CD8-positive, alpha-beta memory T cell (primary cell): ENCODE measurements at places on chromosomes 7 and 10.

DNA sequence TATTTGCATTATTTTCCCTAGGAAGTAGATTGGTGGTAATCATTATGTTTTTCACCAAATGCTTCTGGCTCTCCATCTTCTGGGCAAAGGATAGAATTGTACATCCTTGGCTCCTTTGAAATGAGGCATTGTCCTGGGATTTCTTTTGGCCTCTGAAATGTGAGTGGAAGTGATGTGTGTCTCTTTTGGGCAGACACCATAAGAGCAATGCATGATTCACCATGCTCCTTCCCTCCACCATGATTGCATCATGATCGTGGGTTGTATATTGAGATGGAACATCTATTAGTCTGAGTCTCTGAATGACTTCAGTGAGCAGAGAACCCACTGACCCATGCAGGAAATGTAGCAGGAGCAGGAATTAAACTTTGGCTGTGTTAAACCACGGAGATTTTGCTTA, 49.2 kb downstream of the ADRA2A start:
- DNase-seq, result no peak

DNA sequence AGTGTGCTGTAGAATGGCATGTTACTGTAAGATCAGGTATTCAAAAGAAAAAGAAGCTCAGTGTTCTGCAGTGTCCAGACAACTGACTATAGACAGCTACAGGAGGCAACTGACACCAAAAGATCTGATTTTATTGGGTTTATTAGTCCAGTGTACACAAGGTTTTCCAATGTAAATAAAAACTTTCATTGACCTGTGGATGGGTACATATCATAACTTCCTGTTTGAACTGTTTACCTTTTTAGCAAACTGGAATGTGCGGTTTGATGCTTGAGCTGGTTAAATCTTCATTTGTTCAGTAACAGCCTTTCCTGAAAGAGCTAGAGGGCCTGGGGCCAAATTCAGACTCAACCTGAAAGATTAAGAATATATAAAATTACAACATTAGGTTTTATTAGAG, 172.6 kb upstream of the SP8 start:
- no peak for DNase-seq

DNA sequence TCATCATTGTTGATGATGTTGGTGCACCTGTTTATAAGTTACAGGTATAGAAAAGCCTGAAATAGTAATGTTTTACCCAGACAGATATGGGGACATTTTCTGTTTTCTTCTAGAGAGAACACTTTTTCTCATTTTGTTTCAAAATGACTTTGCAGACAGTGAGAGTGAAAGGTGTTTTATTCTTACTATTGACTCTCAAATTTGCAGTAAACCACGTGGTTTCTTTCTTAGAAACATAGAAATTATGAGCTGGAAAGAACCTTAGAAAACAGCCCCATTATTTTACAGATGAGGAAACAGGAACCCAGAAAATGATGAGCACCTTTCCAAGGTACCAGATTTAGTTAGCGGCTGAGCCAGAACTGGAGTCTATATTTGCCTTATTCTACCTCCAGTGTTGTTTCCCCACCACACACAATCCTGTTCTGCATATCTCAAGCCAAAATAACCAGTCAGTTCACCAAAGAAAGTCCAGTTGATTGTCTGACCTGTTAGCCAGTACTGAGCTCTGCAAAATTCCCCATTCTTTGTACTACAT, 138.9 kb upstream of the AHR start:
- no peak for DNase-seq

DNA sequence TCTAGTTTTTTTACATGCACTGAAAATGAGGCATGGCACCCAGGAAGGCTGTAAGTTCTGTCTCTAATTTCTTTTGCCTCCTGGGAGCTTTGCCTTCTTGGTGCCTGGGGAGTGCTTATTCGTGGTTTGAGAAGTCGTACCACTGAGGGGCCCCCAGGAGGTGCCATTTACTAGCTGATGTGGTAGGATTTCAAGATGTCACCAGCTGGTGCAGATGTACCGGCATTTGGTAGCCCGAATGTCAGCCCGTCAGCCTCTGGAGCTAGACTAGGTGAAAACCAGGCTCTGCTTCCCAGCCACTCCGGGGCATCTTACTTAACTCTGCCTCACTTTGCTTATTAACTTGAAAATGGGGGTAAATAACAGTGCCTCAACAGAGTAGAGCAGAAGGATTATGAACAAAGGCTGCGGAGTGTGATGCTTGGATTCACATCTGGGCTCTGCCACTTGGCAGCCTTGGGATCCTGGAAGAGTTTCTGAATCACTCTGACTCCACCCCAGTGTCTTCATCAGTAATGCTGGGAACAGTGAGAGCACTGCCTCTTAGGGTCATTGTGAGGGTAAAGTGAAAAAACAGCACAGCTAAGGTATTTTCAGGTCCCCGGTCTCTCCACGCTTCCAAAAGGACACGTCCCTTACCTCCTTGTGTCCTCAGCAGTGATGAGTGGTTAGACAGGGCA, 31.4 kb upstream of the BTBD16 start:
- DNase-seq, result no peak

DNA sequence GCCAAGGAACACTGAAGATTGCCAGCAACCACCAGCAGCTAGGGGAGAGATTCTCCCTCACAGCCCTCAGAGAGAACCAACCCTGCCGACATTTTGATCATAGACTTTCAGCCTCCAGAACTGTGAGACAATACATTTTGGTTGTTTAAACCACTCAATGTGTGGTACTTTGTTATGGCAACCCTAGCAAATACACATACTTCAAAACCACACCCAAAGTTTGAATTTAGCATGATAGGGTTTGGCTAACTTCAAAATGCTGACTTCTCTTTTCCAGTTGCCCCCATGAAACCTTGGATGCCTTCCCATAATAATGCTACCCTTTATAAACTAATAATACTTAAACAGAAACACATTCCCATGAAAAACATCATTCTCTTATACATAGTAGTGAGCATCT, 149.8 kb downstream of the DGKI start:
- no peak for DNase-seq
